ENCODE measurements at places on chromosomes 7 and 10.
A peak's percentile ranks its signal among the peaks of the same experiment; 100 is the strongest.

DNA sequence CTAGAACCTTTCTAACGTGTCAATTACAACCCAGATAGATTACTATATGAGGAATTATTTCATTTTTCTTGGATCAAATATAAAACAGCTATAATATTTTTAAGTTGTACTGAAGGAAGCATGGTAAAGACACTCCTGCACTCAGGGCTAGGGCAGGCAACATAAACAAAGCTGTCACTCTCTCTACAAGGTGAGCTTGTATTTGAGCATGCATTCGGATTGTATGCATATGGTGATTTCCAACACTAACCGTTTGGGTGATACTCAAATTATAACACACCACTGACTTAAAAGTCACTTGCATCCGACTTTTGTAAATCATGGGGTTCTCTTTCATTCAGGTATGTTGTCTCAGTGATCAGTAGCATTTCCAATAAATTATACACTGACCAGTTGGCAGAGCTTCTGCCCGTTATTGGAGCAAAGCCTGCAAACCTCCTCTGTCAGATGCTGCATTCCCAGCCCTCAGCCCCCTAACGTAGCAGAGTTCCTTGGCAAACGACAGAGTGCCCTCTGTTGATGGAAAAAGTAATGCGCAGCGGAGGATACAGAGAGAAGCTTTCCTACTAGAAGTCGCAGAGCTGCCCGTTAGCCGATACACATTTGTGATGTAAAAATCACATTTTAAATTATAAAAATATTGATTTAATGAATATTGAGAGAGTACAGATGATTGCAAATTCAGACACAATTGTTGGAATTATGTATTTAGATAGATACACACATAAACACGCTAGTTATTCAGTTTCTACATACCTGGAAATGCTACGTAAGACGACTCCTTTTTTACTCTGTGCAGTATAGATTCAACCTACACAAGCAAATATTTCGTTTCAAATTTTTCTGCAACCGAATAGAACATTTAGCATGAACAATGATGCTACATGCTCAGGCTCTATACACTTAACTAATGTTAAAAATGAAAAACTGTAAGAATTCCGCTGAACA is 173.9 kb upstream of the SP4 start:
- DNase-seq: peak; percentile 69

- DNase-seq: peak; percentile 80
Measured at GRCh38 chr10:124106241-124106879, 13.0 kb upstream of the CHST15 start.

DNA sequence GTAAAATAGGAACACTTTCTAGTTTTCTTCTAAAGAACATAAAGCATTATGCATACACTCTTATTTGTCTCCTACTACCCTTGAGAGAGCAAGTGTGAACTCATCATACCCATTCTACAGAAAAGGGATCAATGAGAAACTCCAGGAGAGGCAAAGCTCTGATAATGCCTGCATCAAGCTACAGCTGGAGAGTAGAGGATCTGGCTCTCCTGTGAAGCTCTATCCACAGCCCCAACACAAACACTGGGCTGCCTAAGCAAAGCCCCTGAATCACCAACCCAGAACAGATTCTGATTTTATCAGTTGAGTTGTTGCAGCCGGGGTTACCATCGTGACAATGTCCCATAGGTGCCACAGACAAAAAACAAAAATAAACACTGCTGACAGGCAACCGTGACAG is 74.9 kb downstream of the NUDCD3 start:
- DNase-seq: no peak

- DNase-seq: no peak
Measured at GRCh38 chr10:97875391-97875790, 25.7 kb downstream of the GOLGA7B start.

GRCh38 chr7:50828116-50828515 is 45.4 kb upstream of the GRB10 start:
- DNase-seq: no peak

DNA sequence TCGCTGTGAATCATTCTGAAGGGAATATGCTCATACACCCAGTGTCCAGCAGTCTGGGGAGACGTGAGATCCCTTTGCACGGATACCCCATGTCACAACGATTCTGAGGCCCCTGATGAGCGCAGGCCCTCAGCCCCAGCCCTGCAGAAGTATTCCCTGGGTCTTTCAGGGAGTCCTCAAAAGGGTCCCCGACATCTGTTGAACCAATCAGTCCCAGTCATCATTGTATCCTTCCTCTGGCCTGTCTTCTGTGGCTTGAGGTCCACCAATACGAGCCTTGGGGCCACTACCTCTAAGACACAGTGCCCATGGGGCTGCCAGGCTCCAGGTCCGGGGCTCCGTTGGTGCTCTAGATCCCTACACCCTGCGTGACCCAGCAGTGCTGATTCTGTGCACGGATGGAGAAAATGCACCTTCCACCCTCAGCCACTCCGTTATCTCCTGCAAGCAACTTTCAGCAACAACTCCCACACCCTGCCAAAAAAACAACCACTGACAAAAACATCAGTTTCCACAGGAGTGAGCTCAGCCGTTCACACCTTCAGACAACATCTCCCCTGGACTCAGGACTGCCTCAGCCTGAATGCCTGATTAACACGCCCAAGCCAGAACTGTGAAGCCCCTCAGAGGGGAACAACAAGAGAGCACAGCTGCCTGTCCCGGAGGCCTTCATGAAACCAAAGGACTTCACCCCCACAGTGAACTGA is 46.9 kb upstream of the KDM7A start:
- no peak for DNase-seq

- DNase-seq: no peak
Measured at GRCh38 chr7:64905547-64905946, 2.5 kb downstream of the ZNF273 start.

- DNase-seq: peak; percentile 60
Measured at GRCh38 chr7:129824291-129825208, 128.2 kb downstream of the UBE2H start.

- no peak for DNase-seq
Measured at GRCh38 chr7:37982423-37982822, 62.0 kb downstream of the EPDR1 start.

GRCh38 chr7:133530682-133531081 is 277.8 kb downstream of the EXOC4 start:
- no peak for DNase-seq

GRCh38 chr7:87127019-87127418 is 25.2 kb upstream of the DMTF1 start:
- DNase-seq: no peak

GRCh38 chr10:16811292-16811691 is 5.9 kb downstream of the RSU1 start:
- no peak for DNase-seq

DNA sequence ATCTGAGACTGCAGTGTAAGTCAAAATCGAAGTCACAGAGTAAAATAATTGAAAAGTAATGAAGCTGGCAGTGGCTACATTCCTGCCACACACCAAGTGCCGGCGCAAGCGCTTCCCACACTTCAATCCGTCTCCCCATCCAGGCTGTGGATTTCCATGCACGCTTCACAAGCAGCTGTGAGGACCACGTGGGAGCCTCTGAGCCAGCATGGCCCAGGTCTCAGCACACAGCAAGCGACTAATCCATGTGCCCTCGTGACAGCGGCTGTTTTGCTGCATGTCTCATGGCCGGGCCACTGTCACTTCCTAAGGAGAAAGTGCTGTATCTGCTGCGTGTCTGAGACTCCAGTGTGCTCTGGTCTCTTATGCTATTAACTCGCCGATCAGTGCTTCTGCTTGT is 566.9 kb downstream of the DNAJB6 start:
- DNase-seq: no peak

GRCh38 chr7:30986738-30987137 is 23.0 kb downstream of the GHRHR start:
- DNase-seq: no peak

DNA sequence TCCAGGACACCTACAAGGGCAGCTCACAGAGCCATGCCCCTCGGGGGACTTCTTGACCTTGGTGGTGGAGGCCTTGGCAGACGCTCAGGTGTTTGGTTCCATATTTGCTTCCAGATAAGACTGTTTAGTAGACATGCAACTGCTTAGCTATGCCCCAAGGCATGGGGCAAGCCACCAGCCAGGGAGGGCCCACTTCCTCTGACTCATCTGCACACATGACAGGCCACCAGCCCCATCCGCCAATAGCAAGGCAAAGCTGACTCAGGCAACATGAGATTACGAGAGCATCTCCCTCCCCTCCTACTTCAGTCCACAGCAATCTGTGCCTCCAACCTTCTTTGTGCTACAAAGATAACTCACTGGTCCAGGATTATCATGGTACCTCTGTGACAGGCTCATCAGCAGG is 54.9 kb downstream of the KCNMA1 start:
- DNase-seq: no peak

- no peak for DNase-seq
Measured at GRCh38 chr10:95793401-95794045, 37.6 kb downstream of the ENTPD1 start.

DNA sequence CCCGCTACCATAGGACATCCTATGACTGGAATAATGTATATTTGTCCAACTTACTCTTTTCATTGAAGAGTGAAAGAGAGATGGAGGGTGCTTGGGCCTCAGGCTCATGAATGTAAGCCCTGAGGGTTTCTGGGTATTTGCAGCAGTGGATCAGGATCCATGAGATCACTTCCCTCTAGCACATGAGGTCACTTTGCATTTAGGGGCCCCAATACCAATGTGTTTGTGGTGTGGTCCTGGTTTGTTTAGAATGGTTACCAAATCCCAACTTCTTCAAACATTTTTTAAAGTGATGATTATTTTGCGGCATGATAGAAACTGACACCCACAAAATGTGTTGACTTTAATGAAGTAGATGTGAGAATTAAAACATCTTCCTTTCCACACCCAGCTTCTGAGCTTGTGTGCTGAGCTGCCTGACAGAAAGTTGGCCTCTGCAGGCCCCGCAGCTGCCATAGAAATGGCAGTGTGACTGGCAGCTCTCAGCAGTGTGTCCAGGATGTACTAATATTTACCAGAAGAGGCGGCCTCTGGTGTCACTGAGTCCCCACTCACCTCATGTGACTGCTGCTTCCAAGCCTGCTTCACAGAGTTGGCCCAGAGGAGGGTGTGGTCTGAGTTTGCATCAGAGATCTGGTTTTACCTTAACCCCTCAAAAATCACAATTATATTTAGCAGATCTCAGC is 447.6 kb upstream of the NPVF start:
- peak; percentile 80 for DNase-seq

GRCh38 chr7:135736586-135737305 is 8.8 kb upstream of the SLC13A4 start:
- DNase-seq: no peak

DNA sequence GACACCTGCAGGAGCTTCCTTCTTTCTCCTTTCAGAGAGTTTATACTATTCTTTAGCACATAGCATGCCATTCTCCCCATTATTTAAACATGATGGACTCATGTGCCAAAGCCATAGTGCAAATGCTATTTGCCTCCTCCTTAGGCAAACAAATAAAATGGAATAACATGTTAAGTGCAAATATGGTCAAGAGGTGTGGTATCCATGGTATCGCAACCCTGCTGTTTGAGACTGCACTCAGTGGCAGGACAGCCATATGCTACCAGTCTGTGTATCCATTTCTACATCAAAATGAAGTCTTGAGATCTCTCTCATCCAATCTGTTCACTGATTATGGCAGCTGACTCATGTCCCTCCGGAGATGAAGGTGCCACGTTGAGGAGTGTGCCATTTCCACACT is 22.8 kb downstream of the HEPACAM2 start:
- peak; percentile 54 for DNase-seq

- DNase-seq: no peak
Measured at GRCh38 chr7:92335574-92335973, 89.8 kb downstream of the ANKIB1 start.

- no peak for DNase-seq
Measured at GRCh38 chr7:93837245-93837644, 53.3 kb downstream of the TFPI2 start.

- DNase-seq: no peak
Measured at GRCh38 chr10:51421853-51422252, 277.5 kb downstream of the CSTF2T start.

GRCh38 chr10:22641743-22642142 is 72.6 kb downstream of the PIP4K2A start:
- no peak for DNase-seq

DNA sequence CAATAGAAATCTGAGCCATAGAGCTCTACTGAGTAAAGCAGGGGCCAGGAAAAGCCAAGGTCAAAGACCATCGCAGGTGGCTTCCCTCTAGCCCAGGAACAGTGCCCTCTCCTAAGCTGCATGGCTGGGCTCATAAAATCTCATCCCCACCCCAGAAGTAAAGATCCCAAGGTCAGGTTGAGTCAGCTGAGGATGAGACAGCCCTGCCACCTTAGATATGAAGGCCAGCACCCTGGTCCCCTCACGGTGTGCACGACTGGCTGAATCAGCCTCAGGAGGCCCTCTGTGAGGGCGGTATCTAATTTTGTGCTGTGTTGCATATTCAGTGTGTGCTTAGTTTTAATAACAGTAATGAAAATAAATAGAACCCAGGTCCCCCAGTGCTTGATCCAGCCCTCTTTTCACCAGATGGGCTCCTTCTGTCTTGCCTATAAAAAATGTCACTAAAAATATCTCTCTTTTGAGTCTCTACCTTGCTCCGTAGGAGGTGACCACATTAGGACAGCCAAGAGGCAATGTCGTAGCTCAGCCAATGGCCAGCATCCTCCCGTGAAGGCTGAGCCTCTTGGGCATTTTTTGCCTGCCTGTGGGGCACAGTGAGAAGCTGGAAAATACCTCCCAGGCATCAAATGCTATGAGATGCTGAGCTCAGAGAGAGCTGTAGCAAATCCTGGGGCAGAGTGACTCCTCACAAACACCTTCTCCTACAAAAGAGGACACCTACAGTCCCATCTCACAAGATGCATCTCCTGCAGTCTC is 424.0 kb downstream of the PLXNA4 start:
- no peak for DNase-seq

GRCh38 chr7:133365917-133366316 is 113.0 kb downstream of the EXOC4 start:
- no peak for DNase-seq

GRCh38 chr10:103584216-103585010 is 90.9 kb downstream of the NEURL1 start:
- DNase-seq: no peak

GRCh38 chr7:134662166-134662870 is 15.7 kb downstream of the BPGM start:
- DNase-seq: no peak

GRCh38 chr7:138838166-138838565 is 40.2 kb upstream of the ATP6V0A4 start:
- DNase-seq: no peak

- no peak for DNase-seq
Measured at GRCh38 chr10:128576943-128577670, 450.9 kb upstream of the MKI67 start.

DNA sequence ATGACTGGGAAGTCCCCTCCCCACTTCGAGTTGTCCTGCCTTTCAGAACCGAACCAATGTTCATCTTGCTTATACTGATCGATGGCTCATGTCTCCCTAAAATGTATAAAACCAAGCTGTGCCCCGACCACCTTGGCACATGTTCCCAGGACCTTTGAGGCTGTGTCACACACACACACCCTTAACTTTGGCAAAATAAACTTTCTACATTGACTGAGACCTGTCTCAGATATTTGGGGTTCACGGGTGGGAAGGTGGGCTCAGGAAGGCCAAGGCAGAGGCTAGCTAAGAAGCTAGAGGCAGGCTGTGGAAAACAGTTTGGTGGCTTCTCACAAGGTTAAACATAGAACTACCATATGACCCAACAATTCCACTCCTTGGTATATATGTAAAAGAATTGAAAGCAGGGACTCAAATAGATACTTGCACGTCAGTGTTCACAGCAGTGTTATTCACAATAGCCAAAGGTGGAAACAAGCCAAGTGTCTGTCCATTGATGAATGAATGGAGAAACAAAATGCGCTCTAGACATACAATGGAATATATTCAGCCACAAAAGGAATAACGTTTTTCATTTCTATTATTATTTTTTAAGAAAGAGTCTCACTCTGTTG is 15.4 kb downstream of the PRF1 start:
- no peak for DNase-seq

- no peak for DNase-seq
Measured at GRCh38 chr7:158821171-158822031, 7.9 kb downstream of the ESYT2 start.

All from prostate gland (tissue), 2 donors.